ENCODE measurements at places on chromosomes 4 and X.

DNA sequence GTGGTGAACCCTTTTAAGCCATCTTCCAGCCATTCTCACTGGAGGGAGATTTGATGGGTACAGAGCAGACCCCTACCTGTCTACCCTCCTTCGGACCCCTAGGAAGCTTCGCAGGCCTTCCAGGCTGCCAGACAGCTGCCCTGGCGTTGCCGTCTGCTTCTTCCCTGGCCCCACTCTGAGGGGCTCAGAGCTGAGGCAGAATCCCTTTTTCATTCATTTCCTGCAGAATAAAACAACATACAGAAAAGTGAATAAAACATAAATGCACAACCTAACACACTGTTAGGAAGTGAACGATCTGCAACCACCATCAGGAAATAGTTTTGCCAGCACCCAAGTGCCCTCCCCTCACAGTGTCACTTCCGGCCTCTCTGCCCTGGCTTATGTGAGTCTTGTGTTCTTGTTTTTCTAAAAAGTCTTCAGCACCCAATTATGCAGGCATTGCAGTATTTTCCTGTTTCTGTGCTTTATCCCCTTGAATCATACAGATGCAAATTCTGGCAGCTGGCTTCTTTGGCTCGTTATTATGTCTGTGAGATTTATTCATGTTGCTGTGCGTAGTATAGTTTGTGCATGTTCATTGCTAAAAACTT, 5.6 kb upstream of the ADD1 start:
- peaks cover 74% of the 10 kb centered on the region for H3K4me1 ChIP-seq
- H3K27me3 ChIP-seq, result no peaks in the 10 kb centered on the region
- DNase-seq, result peak; percentile 73

DNA sequence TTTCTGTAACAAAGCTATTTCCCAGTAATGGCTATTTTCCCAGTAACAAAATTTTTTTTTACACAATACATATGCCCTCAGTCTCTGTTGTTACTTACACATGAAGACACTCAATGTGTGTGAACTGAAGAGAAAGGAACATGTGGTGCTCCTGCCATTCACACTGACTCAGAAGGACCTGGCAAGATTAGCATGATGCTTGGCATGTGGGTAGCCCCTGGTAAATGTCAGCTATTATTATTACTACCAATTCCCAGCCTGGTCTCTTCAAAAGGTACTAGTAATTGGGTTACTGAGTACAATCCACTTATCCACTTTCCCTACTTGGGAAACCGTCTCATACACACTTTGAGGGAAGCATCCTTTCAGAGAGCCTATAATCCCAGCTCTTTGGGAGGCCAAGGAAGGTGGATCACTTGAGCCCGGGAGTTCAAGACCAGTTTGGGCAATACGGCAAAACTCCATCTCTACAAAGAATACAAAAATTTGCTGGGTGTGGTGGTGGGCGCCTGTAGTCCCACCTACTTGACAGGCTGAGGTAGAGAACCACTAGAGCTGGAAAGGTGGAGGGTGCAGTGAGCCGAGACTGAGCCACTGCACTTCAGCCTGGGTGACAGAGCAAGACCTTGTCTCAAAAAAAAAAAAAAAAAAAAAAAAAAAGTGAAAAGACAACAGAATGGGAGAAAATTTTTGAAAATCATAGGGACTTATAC, 14.6 kb downstream of the RBBP7 start:
- H3K4me3 ChIP-seq, result peak overlapping the region; percentile 38
- peaks cover 31% of the 10 kb centered on the region for H3K27me3 ChIP-seq
- DNase-seq, result no peak
- peaks cover 94% of the 10 kb centered on the region for H3K36me3 ChIP-seq

GRCh38 chr4:135281230-135281629, 1079.6 kb upstream of the PABPC4L start:
- no peak for DNase-seq
- H3K36me3 ChIP-seq, result no peaks in the 10 kb centered on the region
- no peak overlapping the region for H3K4me3 ChIP-seq
- no peak overlapping the region for H3K27ac ChIP-seq
- H3K4me1 ChIP-seq, result no peaks in the 10 kb centered on the region
- H3K27me3 ChIP-seq, result no peaks in the 10 kb centered on the region

DNA sequence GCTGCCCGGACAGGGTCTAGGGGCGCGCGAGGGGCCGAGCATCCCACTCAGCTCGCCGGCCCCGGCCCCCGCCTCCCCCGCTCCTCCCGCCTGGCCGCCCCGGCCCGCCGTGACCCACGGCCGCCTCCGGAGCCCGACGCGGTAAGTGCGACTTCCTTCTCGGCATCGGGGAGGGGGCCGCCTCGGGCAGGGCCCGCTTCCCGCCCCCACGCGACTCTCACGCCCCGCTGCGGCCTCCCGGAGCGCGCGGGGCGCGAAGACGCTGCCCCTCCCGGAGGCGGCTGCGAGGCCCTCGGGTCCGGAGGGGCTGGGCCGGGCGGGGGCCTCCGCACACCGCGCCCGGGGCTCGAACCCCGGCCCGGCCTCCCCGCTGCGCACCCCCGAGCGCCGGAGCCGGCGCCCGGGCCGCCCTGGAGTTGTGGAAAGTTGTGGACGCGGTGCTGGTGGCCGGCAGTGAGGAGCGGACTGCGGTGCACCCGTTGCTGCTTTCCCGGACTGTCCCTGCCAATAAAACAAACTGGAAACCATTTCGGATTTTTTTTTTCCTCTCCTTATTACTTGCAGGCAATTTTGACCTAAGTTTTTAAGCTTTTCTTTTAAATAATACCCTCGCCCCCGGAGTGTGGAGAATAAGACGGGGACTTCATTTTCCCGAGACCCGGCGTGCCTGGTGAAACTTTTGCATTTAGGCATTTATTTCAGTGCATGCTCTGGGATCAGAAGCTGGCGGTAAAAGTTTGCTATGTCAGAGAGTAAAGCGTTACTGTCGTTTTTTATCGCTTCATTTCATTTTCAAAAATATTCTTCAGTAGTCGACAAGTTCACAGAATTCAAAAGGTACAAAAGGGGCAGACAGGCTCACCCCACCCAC, 13.0 kb upstream of the TMEM156 start:
- no peak for DNase-seq
- peak overlapping the region; percentile 88 for H3K4me3 ChIP-seq
- no peaks in the 10 kb centered on the region for H3K27me3 ChIP-seq
- H3K27ac ChIP-seq, result peak overlapping the region; percentile 85

GRCh38 chr4:78602334-78602733, 50.8 kb downstream of the ANXA3 start:
- H3K4me3 ChIP-seq, result no peak overlapping the region
- no peak for DNase-seq
- no peaks in the 10 kb centered on the region for H3K4me1 ChIP-seq
- H3K36me3 ChIP-seq, result no peaks in the 10 kb centered on the region

DNA sequence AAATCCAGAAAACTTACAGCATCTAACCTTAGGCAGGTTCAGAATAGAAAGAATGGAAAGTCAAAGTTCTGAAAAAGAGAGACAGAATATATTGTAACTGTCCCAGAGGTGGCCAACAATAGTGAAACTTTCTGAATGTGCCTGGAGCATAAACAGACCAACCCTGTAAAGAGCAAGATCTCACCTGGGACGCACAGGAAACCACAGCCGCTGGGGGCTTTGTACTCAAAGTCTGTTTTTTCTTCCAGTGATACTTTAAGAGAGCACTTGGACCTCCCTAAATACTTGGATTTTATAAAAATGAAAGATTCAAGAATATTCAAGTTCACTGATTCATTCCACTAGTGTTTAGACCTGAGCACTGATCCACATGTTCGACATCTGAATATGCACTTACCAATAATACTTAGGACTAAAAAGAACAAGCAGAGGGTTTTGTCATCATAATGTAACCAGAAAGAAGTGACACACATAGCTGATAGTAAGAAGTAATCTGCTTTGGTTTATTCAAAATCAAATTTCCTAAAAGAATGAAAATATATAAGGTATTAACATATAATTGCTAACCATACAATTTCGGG, 35.3 kb downstream of the ARAP2 start:
- peak overlapping the region; percentile 90 for H3K27ac ChIP-seq
- DNase-seq, result no peak
- peaks cover 90% of the 10 kb centered on the region for H3K36me3 ChIP-seq
- peaks cover 64% of the 10 kb centered on the region for H3K4me1 ChIP-seq
- no peaks in the 10 kb centered on the region for H3K27me3 ChIP-seq

DNA sequence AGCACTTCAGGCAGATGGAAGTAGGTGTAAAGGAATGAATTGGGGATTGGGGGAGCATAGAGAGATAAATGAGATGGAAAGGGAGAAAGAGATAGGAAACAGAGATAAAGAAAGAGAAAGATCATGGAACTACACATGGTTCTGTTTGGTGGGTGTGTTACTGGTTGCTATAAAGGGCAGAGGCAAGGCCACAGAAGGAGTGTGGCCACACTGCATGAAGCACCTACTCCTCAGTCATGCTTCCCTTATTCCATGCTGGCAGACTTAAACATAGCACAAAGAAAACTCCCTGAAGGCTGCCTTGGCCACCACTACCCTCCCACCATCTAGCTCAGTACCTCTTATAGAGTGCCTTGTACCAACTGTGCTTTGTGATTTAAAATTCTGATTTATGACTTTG, 56.9 kb downstream of the OPHN1 start:
- H3K27me3 ChIP-seq, result peaks cover 37% of the 10 kb centered on the region
- no peak overlapping the region for H3K4me3 ChIP-seq
- no peak for DNase-seq
- no peak overlapping the region for H3K27ac ChIP-seq

GRCh38 chr4:41359836-41360213, 103.1 kb downstream of the UCHL1 start:
- peaks cover 52% of the 10 kb centered on the region for H3K27me3 ChIP-seq
- H3K36me3 ChIP-seq, result no peaks in the 10 kb centered on the region
- DNase-seq, result no peak

GRCh38 chrX:109812236-109812635, 79.2 kb upstream of the ACSL4 start:
- peaks cover 48% of the 10 kb centered on the region for H3K27me3 ChIP-seq
- no peak for DNase-seq
- no peaks in the 10 kb centered on the region for H3K36me3 ChIP-seq
- H3K27ac ChIP-seq, result no peak overlapping the region

GRCh38 chr4:142369141-142369540, 477.0 kb downstream of the INPP4B start:
- H3K27ac ChIP-seq, result peak overlapping the region; percentile 87
- peaks cover 61% of the 10 kb centered on the region for H3K36me3 ChIP-seq
- H3K27me3 ChIP-seq, result no peaks in the 10 kb centered on the region
- no peak for DNase-seq
- peaks cover 84% of the 10 kb centered on the region for H3K4me1 ChIP-seq
- H3K4me3 ChIP-seq, result peak overlapping the region; percentile 53

DNA sequence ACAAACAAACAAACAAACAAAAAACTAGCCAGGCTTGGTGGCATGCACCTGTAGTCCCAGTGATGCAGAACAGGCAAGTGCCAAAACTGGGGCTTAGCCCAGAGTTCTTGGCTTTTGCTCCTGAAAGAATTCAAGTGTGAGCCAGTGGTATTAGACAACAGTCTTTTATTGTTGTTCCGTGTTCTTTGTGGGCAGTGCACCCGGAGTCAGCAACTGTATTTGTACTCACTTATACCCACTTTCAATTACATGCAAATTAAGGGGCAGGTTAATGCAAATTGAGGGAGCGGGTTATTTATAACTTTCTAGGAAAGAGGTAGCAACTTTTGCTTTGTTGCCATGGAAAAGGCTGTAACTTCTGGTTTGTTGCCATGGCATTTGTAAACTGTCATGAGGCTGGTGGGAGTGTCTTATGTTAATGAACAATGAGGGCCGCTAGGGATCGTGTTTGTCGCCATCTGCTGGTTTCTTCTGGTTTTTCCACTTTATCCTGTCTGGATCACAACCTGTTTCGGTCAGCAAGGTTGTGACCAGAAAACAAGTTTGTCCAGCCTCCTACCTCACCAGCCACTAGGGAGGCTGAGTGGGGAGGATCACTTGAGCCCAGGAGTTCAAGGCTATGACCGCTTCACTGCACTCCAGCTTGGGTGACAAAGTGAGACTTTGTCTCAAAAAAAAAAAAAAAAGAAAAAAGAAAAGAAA, 88.8 kb upstream of the ESX1 start:
- peak; percentile 37 for DNase-seq
- no peak overlapping the region for H3K27ac ChIP-seq
- peaks cover 47% of the 10 kb centered on the region for H3K27me3 ChIP-seq
- no peaks in the 10 kb centered on the region for H3K36me3 ChIP-seq
- no peak overlapping the region for H3K4me3 ChIP-seq

- no peak for DNase-seq
- H3K4me1 ChIP-seq, result peaks cover 12% of the 10 kb centered on the region
- H3K27ac ChIP-seq, result peak overlapping the region; percentile 33
- no peak overlapping the region for H3K4me3 ChIP-seq
- H3K36me3 ChIP-seq, result peaks cover 85% of the 10 kb centered on the region
- no peaks in the 10 kb centered on the region for H3K27me3 ChIP-seq
These were observed 48.6 kb downstream of the ACOX3 start for GRCh38 chr4:8391972-8392371.

GRCh38 chr4:146450524-146450923, 71.2 kb downstream of the SLC10A7 start:
- H3K27ac ChIP-seq, result peak overlapping the region; percentile 83
- no peaks in the 10 kb centered on the region for H3K27me3 ChIP-seq
- peaks cover 21% of the 10 kb centered on the region for H3K36me3 ChIP-seq
- H3K4me3 ChIP-seq, result peak overlapping the region; percentile 39

- H3K4me1 ChIP-seq, result peaks cover 4% of the 10 kb centered on the region
- no peak for DNase-seq
- H3K4me3 ChIP-seq, result no peak overlapping the region
- no peak overlapping the region for H3K27ac ChIP-seq
- H3K27me3 ChIP-seq, result peaks cover 75% of the 10 kb centered on the region
- H3K36me3 ChIP-seq, result no peaks in the 10 kb centered on the region
These were observed 2.4 kb upstream of the L1CAM start for GRCh38 chrX:153888344-153888743.

- H3K27me3 ChIP-seq, result no peaks in the 10 kb centered on the region
- H3K27ac ChIP-seq, result peak overlapping the region; percentile 81
These were observed 124.2 kb downstream of the NFKB1 start for GRCh38 chr4:102625232-102625930.

DNA sequence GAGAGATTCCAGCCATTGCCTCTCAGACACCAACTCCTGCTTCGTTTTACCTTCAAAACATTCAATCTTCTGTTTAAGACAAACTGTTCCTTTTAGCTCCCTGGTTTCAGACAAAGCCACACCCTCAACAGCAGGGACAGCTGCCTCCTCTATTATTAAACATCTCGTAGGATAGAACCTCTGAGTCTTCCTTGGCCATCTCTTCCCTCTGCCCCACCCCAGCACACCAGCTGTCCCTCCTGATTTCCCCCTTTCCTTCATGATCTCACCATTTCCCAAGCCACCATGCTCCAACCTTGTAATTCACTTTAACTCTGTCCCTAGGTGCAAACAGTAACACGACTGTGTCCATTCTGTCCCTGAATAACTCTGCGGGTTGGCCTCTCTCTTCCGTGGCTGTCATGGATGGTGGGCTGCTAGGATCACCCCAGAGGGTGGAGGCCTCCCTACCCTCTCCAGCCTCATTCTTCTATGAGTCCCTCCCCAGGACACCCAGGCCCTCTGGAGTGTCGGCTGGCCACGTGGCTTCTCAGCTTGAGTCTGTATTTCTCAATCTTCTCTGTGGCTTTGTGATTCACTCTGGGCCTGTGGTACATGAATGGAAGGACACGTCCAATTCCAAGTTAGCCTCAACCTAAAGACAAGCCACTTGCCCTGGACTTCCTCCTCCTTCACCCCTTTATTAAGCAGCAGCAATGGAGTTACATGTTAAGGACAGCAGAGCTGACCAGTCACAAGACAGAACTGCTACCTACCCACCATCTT, 349.9 kb downstream of the FBXW7 start:
- H3K27me3 ChIP-seq, result no peaks in the 10 kb centered on the region
- no peak for DNase-seq
- no peak overlapping the region for H3K4me3 ChIP-seq
- H3K36me3 ChIP-seq, result no peaks in the 10 kb centered on the region

GRCh38 chr4:54400802-54401201, 171.7 kb downstream of the PDGFRA start:
- no peaks in the 10 kb centered on the region for H3K27me3 ChIP-seq
- no peak overlapping the region for H3K4me3 ChIP-seq
- H3K36me3 ChIP-seq, result no peaks in the 10 kb centered on the region
- H3K4me1 ChIP-seq, result no peaks in the 10 kb centered on the region
- no peak overlapping the region for H3K27ac ChIP-seq
- no peak for DNase-seq
